Esophagus muscularis mucosa (tissue), 4 donors: ENCODE measurements at places on chromosomes 11 and 22. TPM values are rescaled to one million over a fixed set of nuclear protein-coding genes. Genes with fewer than 3 reads are reported as not detected.

DNA sequence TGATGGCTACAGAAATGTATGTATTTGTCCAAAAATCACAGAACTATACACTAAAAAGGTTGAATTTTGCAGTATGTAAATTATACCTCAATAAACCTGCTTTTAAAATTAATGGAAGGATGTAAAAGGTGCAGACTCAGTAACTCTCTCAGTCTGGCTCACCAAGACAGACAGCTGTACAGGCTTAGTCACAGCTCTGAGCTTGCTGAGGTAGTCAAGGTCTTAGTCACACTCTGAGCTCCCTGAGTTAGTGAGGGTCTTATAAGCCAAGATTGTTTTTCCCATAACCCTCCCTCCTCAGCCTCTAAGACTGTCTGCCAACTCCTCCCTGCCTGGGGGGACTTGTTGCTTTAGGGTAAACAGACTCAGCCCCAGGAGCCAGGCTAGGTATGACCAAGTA is 59.3 kb upstream of the IZUMO1R start:
- DNase-seq, result no peak

DNA sequence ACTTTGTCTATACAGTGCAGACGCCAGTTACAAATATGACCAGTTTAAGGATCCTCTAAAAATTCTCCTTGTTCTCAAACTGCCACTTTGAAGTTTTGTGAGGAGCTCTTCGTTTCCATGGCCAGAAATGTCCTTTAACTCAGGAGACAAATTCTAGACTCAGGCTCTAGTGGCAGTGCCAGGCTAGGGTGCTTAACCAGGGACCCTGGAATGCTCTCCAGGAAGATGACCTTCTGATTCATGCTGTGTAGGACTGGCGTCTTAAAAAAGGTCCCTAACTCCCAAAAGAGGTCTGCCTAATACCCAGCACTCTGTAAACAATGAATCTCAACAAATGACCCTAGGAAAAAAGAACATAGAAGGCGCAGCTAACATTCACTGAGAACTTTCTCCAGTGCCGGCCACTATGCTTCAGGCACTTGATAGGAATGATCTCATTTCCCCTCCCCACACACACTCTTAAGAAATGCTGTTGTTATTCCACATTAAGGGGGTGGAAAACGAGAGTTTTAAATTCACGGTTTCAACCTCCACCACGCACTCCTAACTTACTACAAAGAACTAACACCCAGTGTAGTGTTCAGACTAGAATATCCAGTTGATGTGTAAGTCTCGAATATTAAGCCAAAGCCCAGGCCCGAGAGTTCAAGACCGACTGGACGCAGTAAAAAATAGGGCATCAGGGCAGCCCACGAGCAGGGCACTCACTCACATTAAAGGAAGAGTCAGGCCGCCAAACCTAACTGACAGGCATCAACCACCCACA is 747 bp downstream of the NXF1 start:
- no peak for DNase-seq

DNA sequence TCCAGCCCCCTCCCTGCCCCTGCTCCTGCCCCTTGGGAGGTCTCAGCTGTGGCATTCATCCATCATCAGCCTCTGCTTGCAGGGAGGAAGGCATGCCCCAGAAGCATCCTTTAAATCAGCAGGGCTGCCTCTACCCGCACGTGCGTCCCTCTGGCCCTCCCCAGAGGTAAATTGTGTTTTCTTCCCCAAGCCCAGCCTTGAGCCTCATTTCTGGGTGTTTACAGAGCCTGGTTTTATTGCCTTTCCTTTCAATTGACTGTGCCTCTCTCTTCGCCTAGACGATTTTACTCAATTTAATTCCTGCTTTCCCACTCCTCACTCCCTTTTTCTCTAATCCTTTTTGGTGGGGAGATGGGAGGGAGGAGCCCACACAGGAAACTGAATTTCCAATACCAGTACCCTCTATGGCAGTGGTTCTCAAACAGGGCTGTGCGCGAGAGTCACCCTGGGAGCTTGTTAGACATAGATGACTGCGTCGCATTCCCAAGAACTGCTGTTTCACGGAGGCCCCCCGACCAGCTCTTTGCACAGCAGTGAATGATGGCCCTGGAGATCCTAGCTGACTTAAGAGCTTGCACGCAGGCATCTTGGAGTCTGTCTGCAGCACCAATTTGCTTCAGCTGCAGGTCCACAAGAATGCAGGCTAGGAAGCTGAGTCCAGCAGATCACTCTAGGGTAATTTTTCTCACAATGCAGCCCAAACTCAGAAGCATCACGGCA is 15.1 kb upstream of the OAF start:
- DNase-seq, result no peak

- DNase-seq, result no peak
Observed at GRCh38 chr22:49426618-49427266, 400.9 kb downstream of the BRD1 start.

GRCh38 chr22:33597274-33597985 is 322.8 kb downstream of the LARGE1 start:
- no peak for DNase-seq

The GLB1L2 gene
- 10.2 TPM for total RNA-seq
